Lower lobe of right lung (tissue), 2 donors: ENCODE measurements at places on chromosomes 7 and 10. TPM values are rescaled to one million over a fixed set of nuclear protein-coding genes. Genes with fewer than 3 reads are reported as not detected.

DNA sequence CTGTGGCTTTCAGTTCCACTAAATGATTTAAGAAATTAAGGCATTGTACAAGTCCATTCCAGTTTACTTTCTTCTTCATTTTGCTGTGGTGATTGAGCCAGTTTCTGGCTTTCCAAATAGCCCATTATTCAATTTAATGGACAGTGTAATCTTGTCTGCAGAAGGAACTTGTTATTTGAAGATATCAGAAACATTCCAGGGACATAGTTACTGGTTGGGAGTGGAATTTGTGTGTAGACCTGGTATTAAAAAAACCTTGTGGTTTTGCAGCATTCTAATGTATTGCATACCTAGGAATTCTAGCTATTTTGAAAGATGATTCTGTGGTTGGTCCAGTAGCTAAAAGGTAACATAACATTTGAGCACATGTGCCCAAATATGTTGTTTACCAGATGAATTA, 72.2 kb downstream of the MCU start:
- H3K27ac ChIP-seq: no peak overlapping the region
- DNase-seq: no peak
- H3K4me3 ChIP-seq: no peak overlapping the region
- no peaks in the 10 kb centered on the region for H3K27me3 ChIP-seq
- no peaks in the 10 kb centered on the region for H3K36me3 ChIP-seq

GRCh38 chr10:77970869-77971803, 44.6 kb upstream of the DLG5 start:
- no peak overlapping the region for H3K4me3 ChIP-seq
- peaks cover 9% of the 10 kb centered on the region for H3K36me3 ChIP-seq
- peaks cover 15% of the 10 kb centered on the region for H3K4me1 ChIP-seq
- H3K27me3 ChIP-seq: no peaks in the 10 kb centered on the region
- no peak for DNase-seq

The FZD1 gene
- total RNA-seq: 20.1 TPM

DNA sequence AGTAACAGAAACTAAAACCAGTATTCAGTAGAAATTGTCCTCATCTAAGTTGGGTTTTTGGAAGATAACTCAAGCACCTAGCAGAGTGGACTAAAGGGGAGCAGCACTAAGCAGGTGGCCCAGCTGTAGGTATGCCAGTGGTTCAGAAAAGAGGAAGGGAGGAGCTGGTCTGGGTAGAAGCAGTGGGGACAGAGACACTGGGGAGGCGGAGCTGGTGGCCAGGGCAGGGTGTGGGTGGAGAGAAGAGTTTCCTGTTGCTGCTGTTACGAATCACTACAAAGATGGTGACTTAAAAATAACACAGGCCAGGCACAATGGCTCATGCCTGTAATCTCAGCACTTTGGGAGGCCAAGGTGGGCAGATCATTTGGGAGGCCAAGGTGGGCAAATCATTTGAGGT, 136.2 kb downstream of the WDR11 start:
- no peak for DNase-seq
- H3K27ac ChIP-seq: no peak overlapping the region
- no peaks in the 10 kb centered on the region for H3K36me3 ChIP-seq

The PVRIG gene
- total RNA-seq: not detected

The PIK3CG gene
- total RNA-seq: 14.9 TPM

The NPTX2 gene
- total RNA-seq: 0.62 TPM

GRCh38 chr10:33746836-33747268, 412.4 kb upstream of the NRP1 start:
- no peaks in the 10 kb centered on the region for H3K27me3 ChIP-seq
- H3K4me3 ChIP-seq: no peak overlapping the region
- peaks cover 7% of the 10 kb centered on the region for H3K4me1 ChIP-seq

The LEP gene
- not detected for total RNA-seq

- no peak for DNase-seq
- H3K4me1 ChIP-seq: no peaks in the 10 kb centered on the region
- no peaks in the 10 kb centered on the region for H3K27me3 ChIP-seq
- H3K4me3 ChIP-seq: no peak overlapping the region
- no peaks in the 10 kb centered on the region for H3K36me3 ChIP-seq
These were observed 9.7 kb downstream of the CAMK1D start for GRCh38 chr10:12358863-12359564.

DNA sequence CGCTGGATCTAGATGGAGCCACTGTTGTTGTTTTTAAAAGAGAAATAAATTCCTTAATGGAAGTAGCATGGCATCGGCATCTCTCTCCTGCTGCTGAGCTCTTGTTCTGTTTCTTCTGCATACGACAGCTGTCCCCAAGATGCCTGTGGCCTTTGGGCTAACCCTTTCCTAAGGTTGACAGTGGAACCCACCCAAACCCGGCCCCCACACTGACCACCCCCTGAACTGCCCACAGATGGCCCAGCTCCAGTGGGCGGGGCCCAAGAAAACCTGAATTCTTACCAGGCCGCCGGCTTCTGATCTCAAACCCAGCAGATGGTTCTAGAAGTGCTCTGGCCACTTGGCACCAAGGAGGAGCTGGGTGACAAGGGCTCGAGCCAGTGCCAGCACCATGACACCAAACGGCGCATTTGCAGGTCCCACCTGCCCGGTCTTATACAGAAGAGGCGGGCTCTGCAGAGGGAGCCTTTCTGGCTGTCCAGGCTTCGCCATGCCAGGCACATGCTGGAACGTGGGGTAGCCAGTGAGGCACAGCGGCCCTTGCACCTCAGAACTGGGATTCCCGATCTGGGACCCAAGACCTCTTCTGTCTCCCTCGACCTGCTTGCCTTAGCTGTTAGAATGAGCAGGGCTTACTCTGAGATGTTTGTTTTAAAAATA, 82.7 kb downstream of the RGS10 start:
- no peak overlapping the region for H3K27ac ChIP-seq
- no peak for DNase-seq
- peaks cover 38% of the 10 kb centered on the region for H3K36me3 ChIP-seq
- H3K4me3 ChIP-seq: no peak overlapping the region
- H3K27me3 ChIP-seq: no peaks in the 10 kb centered on the region

The TEX36 gene
- not detected for total RNA-seq

The SYT15 gene
- 34.5 TPM for total RNA-seq

- DNase-seq: no peak
- H3K36me3 ChIP-seq: no peaks in the 10 kb centered on the region
- H3K4me3 ChIP-seq: no peak overlapping the region
- no peak overlapping the region for H3K27ac ChIP-seq
- H3K27me3 ChIP-seq: no peaks in the 10 kb centered on the region
These were observed 557.6 kb downstream of the PTPRN2 start for GRCh38 chr7:158030071-158030470.

DNA sequence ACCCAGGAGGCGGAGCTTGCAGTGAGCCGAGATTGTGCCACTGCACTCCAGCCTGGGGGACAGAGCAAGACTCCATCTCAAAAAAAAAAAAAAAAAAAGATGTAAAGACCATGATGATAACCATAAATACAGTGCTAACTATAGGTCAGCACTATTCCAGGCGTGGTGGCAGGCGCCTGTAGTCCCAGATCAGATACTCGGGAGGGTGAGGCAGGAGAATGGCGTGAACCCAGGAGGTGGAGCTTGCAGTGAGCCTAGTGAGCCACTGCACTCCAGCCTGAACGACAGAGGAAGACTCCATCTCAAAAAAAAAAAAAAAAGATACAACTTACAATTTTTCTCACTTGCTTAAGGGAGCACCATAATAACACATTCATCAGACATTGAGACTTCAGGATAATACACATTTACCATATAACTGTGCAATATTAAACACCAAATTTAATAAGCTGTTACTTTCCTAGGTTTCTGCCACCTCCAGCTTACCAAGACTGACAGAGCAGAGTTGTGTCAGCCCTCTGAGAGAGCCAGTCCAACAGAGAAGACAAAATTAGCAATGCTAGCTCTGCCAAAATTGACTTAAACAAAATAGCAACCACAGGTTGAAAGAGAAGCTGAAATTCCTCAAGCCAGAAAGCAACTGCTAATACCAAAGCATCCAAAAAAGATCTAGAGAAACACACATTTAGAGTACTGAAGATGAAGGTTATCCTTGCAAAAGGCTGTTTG, 8.2 kb downstream of the DNA2 start:
- DNase-seq: no peak
- no peaks in the 10 kb centered on the region for H3K27me3 ChIP-seq
- H3K4me3 ChIP-seq: no peak overlapping the region
- peaks cover 5% of the 10 kb centered on the region for H3K36me3 ChIP-seq
- H3K27ac ChIP-seq: no peak overlapping the region
- no peaks in the 10 kb centered on the region for H3K4me1 ChIP-seq

The ADAMTS14 gene
- total RNA-seq: 0.53 TPM

The NUDT1 gene
- 10.2 TPM for total RNA-seq

DNA sequence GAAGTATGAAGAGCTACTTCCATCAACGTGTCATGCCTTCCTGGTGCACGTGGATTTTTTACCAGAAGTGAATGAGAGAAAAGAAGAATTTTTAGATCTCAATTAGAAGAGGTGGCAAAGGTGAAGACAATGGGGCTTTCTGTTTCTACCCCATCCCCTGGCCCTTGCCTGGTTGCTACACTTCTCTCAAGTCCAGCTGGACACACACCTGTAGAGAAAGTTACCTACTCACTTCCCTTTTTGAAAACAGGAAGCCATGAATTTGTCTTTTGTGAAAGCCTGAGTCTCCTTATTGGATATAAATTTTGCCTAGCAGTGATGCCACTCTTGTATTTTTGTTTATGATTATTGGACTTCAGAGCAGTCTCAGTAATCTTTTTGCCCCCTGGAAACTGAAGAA, 142.9 kb upstream of the AKR1E2 start:
- H3K4me1 ChIP-seq: peaks cover 3% of the 10 kb centered on the region
- H3K36me3 ChIP-seq: no peaks in the 10 kb centered on the region
- H3K4me3 ChIP-seq: no peak overlapping the region
- H3K27me3 ChIP-seq: no peaks in the 10 kb centered on the region
- DNase-seq: no peak
